ENCODE measurements at places on chromosomes 11 and 22. TPM values are rescaled to one million over a fixed set of nuclear protein-coding genes. Genes with fewer than 3 reads are reported as not detected.

The FXYD6 gene
- total RNA-seq: not detected

The EHF gene
- total RNA-seq: not detected

The XRCC6 gene
- total RNA-seq: 232 TPM

The TRIM22 gene
- total RNA-seq: 277 TPM

The PGM2L1 gene
- 6.8 TPM for total RNA-seq

The OR51E1 gene
- total RNA-seq: not detected

The CNTF gene
- 3.0 TPM for total RNA-seq

The SLC1A2 gene
- total RNA-seq: not detected

The P2RY2 gene
- not detected for total RNA-seq

The MMP10 gene
- 0.29 TPM for total RNA-seq

The TMEM151A gene
- not detected for total RNA-seq

The APOL6 gene
- total RNA-seq: 70.9 TPM

The GATD1 gene
- total RNA-seq: 55.0 TPM

The CCDC87 gene
- total RNA-seq: 0.07 TPM

The KCNK7 gene
- 1.0 TPM for total RNA-seq

The IL10RA gene
- 156 TPM for total RNA-seq

The TNNI2 gene
- not detected for total RNA-seq

The FLRT1 gene
- total RNA-seq: not detected

The TMEM138 gene
- total RNA-seq: 39.1 TPM

The OR51G1 gene
- not detected for total RNA-seq

The PRSS23 gene
- 1.1 TPM for total RNA-seq

The IL18 gene
- total RNA-seq: not detected

The SCUBE1 gene
- not detected for total RNA-seq

The ARHGAP8 gene
- 0.48 TPM for total RNA-seq

The LARGE2 gene
- 0.51 TPM for total RNA-seq

The MUC15 gene
- total RNA-seq: not detected

The CEP126 gene
- 0.51 TPM for total RNA-seq

The BRSK2 gene
- not detected for total RNA-seq

The POU2F3 gene
- total RNA-seq: not detected

The BCO2 gene
- 1.9 TPM for total RNA-seq

The STK33 gene
- 0.53 TPM for total RNA-seq

The FOLH1 gene
- total RNA-seq: not detected

The FGF4 gene
- not detected for total RNA-seq

The ANGPTL5 gene
- total RNA-seq: not detected

The TMPRSS4 gene
- not detected for total RNA-seq

The BIK gene
- 1.4 TPM for total RNA-seq

The OR5A1 gene
- not detected for total RNA-seq

The OR52I2 gene
- not detected for total RNA-seq

The KCNQ1 gene
- 26.9 TPM for total RNA-seq

The CNTN5 gene
- not detected for total RNA-seq

The VWCE gene
- 2.6 TPM for total RNA-seq

The CASP4 gene
- 159 TPM for total RNA-seq

The CCDC89 gene
- total RNA-seq: 0.93 TPM

The NEFH gene
- total RNA-seq: 1.5 TPM

The TSGA10IP gene
- not detected for total RNA-seq

The PARVA gene
- 0.22 TPM for total RNA-seq

The FAT3 gene
- not detected for total RNA-seq

The FREY1 gene
- total RNA-seq: 2.1 TPM

The ANKK1 gene
- total RNA-seq: 0.08 TPM

The CASP5 gene
- total RNA-seq: not detected

The KCNJ11 gene
- total RNA-seq: 0.77 TPM

The MMP27 gene
- not detected for total RNA-seq

The MYBPC3 gene
- not detected for total RNA-seq

The NRIP3 gene
- 0.78 TPM for total RNA-seq

The FANCF gene
- 16.9 TPM for total RNA-seq

The CCDC116 gene
- 0.26 TPM for total RNA-seq

The CDC42BPG gene
- 2.2 TPM for total RNA-seq

The RPS3 gene
- total RNA-seq: 3,872 TPM

The TIGD3 gene
- total RNA-seq: 0.75 TPM

The MUC2 gene
- total RNA-seq: not detected

Measured in activated naive CD4-positive, alpha-beta T cell treated with anti-CD3 and anti-CD28 coated beads, Interleukin-2, amount 10 ng/mL, durations not matched to agents 5 hours and 36 hours (primary cell).